ENCODE measurements at places on chromosomes 13 and 19. TPM values are rescaled to one million over a fixed set of nuclear protein-coding genes. Genes with fewer than 3 reads are reported as not detected.
A peak's percentile ranks its signal among the peaks of the same experiment; 100 is the strongest.

The ZNF296 gene
- not detected for total RNA-seq

The ARRDC5 gene
- not detected for total RNA-seq

The TNFSF11 gene
- not detected for total RNA-seq

The NDUFB7 gene
- 392 TPM for total RNA-seq

The PLPPR3 gene
- not detected for total RNA-seq

The LYL1 gene
- 10.0 TPM for total RNA-seq

The GJA3 gene
- total RNA-seq = 0.07 TPM

The ADAMTSL5 gene
- total RNA-seq = 2.0 TPM

The CCDC169 gene
- total RNA-seq = not detected

- no peak for ATAC-seq
Measured at GRCh38 chr13:113315992-113316391, 19.0 kb downstream of the LAMP1 start.

DNA sequence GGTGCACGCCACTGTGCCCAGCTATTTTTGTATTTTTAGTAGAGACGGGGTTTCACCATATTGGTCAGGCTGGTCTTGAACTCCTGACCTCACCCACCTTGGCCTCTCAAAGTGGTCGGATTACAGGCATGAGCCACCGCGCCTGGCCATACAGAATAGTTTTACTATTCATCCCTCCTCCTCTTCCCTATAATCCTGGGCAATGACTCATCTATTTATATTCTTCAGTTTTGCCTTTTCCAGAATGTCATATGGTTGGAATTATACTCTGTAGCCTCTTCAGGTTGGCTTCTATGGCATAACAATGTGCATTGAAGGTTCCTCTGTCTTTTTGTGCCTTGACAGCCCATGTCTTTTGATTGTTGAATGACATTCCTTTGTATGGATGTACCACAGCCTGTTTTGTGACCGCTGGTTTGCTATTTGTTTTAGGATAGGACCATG is 22.2 kb upstream of the LRP3 start:
- no peak for ATAC-seq

- ATAC-seq = no peak
Measured at GRCh38 chr19:55673465-55673864, 1.6 kb upstream of the EPN1 start.

DNA sequence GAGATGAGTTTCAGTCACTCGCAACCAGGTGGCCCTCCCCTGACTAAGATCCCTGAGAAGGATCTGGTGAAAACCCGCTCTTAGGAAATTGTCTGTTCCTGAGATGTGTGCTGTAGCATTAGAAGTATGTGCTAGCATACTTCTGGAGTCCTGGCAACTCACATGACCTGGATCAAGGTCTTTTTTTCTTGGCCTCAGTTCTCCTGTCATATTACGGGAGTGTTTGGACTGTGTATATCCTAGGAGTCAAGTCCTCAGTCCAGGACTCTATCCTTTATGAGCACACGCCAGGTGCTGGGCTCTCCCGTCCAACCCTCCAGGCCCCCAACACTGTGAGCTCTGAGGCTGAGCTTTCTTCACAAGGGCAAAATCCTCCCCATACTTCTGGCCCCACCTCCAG is 156.4 kb downstream of the UQCRFS1 start:
- ATAC-seq = peak; percentile 46

GRCh38 chr19:16380314-16380695 is 55.7 kb downstream of the KLF2 start:
- no peak for ATAC-seq

- peak; percentile 28 for ATAC-seq
Measured at GRCh38 chr19:28472843-28473242, 740.1 kb downstream of the UQCRFS1 start.

DNA sequence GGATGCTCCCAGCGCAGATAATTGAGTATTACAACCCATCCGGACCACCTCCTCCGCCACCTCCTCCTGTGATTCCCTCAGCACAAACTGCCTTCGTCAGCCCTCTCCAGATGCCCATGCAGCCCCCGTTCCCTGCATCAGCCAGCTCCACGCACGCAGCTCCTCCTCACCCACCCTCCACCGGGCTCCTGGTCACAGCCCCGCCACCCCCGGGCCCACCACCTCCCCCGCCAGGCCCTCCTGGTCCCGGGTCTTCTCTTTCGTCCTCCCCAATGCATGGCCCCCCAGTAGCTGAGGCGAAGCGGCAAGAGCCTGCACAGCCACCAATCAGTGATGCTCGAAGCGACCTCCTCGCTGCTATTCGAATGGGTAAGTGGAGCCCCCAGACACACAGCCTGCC is 78.0 kb downstream of the GPR12 start:
- ATAC-seq = no peak

DNA sequence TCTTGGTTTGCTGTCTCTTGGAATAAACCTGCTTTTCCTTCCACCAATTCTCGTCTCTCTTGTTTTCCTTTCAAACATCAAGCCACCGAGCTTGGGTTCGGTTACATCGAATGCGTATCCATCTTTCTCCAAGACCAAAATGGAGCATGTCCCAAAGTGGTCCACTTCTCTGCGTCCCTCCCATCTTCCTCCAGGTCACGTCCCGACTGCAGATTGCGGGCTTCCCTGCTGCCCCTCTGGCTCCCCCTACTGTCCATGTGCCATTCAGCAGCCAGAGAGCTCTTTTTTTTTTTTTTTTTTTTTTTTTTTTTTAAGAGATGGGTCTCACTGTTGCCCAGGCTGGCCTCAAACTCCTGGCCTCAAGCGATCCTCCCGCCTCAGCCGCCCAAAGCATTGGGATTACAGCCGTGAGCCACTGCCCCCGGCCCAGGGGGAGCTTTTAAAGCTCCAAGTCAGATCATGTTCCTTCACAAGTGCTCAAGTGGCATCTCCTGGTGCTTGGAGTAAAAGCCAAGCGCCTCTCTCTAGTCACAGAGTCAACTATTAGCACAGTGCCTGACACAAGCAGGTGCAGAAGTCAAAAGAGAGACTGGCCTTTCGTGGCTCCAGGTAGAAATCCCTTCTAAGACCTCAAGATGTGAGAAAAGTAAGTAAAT is 10.0 kb downstream of the COL5A3 start:
- peak; percentile 59 for ATAC-seq

DNA sequence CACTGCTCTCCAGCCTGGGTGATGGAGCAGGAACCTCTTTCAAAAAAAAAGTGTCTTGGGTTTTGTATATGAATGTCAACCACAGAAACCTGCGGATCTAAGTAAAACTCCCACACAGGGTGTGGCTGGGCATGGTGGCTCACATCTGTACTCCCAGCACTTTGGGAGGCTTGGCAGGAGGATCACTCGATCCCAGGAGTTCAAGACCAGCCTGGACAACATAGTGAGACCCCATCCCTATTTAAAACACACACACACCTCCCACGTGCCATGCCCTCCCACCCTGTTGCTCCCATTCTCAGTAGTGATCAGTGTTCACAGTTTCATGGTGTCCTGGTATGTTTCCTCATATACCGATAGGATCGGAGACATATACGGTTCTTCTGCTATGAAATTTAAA is 9.2 kb downstream of the TMED1 start:
- ATAC-seq = no peak

DNA sequence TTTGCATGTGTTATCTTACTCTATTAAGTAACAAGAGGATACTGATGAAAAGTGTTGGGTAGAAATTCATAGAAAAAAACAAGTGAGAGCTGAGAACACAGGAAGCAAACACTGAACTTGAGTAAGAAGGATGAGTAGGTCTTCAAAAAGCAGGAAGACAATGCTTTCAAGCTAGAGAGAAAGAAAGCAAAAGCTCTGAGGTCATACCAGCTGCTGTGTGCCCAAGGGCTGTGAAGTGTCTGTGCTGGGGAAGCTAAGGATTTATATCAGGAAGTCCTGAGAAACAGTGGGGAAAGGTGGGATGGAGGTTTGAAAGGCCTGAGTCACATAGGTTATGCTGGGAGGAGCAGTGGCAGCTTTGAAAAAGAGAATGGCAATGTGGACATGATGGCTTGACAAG is 145.5 kb upstream of the MAB21L1 start:
- ATAC-seq = no peak

- ATAC-seq = no peak
Measured at GRCh38 chr13:37442996-37443395, 155.6 kb downstream of the POSTN start.

Data from gastroesophageal sphincter (tissue), 4 donors.